GM19239 (cell line): ENCODE measurements at places on chromosomes 4 and X.

DNA sequence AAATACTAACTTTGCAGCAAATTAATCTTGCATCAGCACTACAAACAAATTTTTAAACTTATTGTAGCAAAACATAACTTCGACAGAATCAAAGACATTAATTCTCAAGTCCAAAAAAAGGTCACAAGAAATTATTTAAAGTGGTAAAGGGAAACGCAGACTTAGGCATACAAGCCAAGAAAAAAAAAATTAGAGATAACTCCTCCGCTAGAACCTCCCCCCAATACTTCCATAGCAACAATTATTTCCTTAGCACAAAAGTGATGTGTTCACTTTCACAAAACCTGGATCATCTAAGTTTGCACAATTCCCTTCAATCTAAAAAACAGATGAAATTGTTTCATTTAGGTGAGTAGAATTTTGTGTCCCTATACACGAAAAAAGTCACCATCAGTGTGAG lies 1.1 kb downstream of the LRBA start:
- no peak for DNase-seq

DNA sequence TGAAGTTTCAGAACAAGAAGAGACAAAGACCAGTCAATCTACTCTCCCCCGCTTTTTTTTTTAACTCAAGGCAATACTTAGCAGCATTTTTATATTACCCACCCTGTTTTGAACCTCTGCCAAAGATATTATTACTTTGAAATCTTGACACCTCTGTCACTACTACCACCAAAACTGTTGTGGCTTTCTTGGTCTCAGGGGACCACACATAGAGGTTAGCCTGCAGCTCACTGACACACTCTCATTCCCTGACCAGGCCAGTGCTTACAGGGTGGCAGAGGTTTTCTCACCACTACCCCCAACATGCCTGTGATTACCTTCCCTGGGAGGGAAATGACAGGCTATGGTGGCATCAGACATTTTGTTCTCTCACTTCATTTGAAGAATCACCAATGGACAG lies 137.4 kb upstream of the STIM2 start:
- no peak for DNase-seq

GRCh38 chr4:137993232-137993631 lies 248.9 kb downstream of the SLC7A11 start:
- no peak for DNase-seq

GRCh38 chr4:70630162-70630561 lies 1.6 kb downstream of the ENAM start:
- no peak for DNase-seq

DNA sequence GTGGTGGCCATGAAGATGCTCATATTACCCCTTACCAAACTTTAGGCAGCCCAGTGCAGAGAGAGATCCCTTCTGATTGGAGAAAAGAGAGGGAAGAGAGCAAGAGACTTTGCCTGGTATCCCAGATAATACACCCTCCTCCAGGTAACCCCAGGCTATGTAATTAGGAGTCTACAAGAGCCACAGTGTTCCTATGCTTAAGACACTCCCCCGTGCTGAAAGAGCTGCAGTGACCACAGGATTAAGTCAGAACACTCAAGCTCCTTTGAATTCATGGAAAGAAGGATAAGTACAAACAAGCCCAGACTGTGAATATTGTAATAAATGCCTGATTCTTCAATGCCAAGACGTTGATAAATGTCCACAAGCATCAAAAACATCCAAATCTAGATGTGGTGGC lies 41.4 kb downstream of the PABPC4L start:
- no peak for DNase-seq

GRCh38 chr4:39114436-39114835 lies 52.4 kb downstream of the KLHL5 start:
- DNase-seq, result no peak

GRCh38 chrX:40628506-40628905 lies 5.3 kb downstream of the MPC1L start:
- DNase-seq, result no peak

DNA sequence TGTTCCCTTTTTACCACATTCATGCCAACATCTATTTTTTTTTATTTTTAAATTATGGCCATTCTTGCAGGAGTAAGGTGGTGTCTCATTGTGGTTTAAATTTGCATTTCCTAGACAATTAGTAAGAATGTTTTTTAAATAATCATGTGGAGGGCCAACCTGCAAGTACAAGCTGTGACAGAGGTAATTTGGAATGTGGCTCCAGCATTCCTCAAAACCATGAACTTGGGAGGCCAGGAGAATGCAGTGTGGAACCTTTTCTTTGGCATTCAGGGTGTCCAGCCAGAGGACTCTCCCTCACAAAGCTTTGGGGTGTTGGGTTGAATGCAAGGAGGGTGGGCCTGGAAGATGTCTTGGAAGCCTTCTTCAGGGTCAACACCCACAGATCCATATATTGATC lies 7.3 kb upstream of the TMEM185A start:
- no peak for DNase-seq
